ENCODE measurements at places on chromosomes 6 and 20. TPM values are rescaled to one million over a fixed set of nuclear protein-coding genes. Genes with fewer than 3 reads are reported as not detected.

- no peak for DNase-seq
Measured at GRCh38 chr20:3887876-3888620, 1.1 kb upstream of the PANK2 start.

DNA sequence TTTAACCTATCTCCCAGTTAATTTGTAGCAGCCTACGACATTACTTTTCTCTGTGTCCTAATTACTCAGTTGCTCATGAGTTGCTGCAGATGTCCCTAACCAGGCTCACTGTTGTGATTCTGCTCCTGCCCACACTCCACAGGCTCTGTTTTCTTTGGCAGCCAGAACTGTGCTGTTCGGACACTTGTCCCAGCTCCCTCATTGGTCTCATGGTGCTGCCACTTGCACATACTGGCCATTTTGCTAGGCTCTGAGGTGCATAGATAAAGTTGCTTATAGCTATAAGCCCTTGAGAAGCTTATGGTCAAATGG, 55.0 kb downstream of the NOX3 start:
- DNase-seq, result peak; percentile 29

GRCh38 chr6:139533573-139534471, 159.4 kb upstream of the CITED2 start:
- DNase-seq, result peak; percentile 86

- DNase-seq, result no peak
Measured at GRCh38 chr6:87784051-87784450, 82.0 kb upstream of the AKIRIN2 start.

Gene TXLNB
- total RNA-seq, result not detected

DNA sequence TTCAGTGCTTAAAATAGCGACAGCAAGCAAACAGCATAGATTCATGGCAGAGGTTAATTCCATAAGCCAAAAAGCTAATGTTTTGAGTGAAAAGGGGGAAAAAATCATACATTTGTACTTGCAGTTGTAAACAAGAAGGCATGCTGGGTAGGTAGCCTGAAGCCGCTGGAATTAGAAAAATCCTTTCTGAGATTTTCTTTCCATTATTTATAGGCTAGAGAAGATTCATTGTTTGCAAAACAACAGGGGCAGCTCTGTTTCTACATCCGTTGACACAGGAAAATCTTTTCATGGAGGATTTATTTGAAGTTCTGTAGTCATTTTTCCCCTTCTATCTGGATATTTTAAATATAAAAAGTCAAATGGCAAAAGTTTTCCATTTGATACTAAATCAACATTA, 843.9 kb downstream of the QKI start:
- DNase-seq, result no peak

Gene OR2B3
- total RNA-seq, result not detected

GRCh38 chr6:144876689-144877088, 591.6 kb downstream of the UTRN start:
- DNase-seq, result no peak

- no peak for DNase-seq
Measured at GRCh38 chr6:95879856-95880255, 135.9 kb upstream of the FUT9 start.

GRCh38 chr20:51511861-51512619, 30.5 kb downstream of the NFATC2 start:
- no peak for DNase-seq

GRCh38 chr6:95321126-95321525, 256.2 kb upstream of the MANEA start:
- no peak for DNase-seq

- DNase-seq, result no peak
Measured at GRCh38 chr6:110093981-110094380, 85.5 kb downstream of the WASF1 start.

- DNase-seq, result peak; percentile 91
Measured at GRCh38 chr6:33592595-33593413, 12.7 kb upstream of the BAK1 start.

DNA sequence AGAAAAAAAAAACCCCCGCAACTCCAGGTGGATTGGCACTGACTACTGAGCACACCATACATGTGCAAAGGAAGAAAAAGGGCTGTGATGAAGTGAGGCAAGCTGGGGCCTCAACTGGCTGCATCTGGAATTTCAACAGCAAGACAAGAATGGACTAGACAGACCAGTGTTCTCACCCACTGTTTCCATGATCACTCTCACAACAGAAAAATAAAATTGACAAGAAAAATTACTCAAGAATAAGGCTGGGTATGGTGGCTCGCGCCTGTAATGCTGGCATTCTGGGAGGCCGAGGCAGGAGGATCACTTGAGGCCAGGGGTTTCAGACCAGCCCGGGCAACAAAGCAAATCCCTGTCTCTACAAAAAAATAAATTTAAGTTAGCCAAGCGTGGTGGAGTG, 18.8 kb downstream of the ZNF217 start:
- DNase-seq, result no peak

GRCh38 chr20:50230871-50231560, 40.4 kb downstream of the CEBPB start:
- no peak for DNase-seq

Gene OPN5
- total RNA-seq, result not detected

- DNase-seq, result peak; percentile 88
Measured at GRCh38 chr6:73704260-73704659, 8.3 kb downstream of the CD109 start.

Gene CMTR1
- total RNA-seq, result 46.0 TPM

- DNase-seq, result no peak
Measured at GRCh38 chr6:156955494-156956183, 178.5 kb downstream of the ARID1B start.

- DNase-seq, result peak; percentile 62
Measured at GRCh38 chr20:62409931-62410745, 3.1 kb upstream of the CABLES2 start.

Gene SPACA1
- not detected for total RNA-seq

Gene RTN4IP1
- total RNA-seq, result 27.4 TPM

DNA sequence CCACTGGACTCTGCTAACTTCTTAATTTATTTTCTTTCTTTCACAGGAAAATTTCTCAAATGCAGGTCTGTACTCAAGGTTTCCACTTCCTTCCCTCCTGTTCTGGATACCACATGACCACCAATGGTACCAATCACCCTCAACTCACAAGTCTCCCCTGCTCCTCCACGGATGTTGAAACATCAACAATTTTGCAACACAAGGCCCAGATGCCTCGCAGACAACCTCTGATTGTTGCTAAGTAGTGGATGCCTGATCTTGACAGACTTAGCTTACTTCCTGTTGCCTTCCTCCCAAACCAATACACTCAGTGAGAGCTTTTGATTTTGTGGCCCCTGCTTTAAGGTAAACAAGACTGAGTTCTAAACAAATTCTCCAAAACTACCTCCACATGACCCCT, 146.6 kb downstream of the FRK start:
- DNase-seq, result no peak

Gene PROCR
- 30.9 TPM for total RNA-seq

- DNase-seq, result no peak
Measured at GRCh38 chr6:47203266-47203937, 106.3 kb downstream of the TNFRSF21 start.

GRCh38 chr20:49701241-49701790, 12.4 kb downstream of the B4GALT5 start:
- peak; percentile 77 for DNase-seq

Gene FABP7
- total RNA-seq, result 0.54 TPM
